ENCODE measurements at places on chromosomes 3 and 15.
A peak's percentile ranks its signal among the peaks of the same experiment; 100 is the strongest.

- DNase-seq, result no peak
These were observed 69.5 kb downstream of the PGPEP1L start for GRCh38 chr15:98938105-98938417.

GRCh38 chr3:127606981-127607595 lies 8.9 kb downstream of the MCM2 start:
- DNase-seq, result no peak

DNA sequence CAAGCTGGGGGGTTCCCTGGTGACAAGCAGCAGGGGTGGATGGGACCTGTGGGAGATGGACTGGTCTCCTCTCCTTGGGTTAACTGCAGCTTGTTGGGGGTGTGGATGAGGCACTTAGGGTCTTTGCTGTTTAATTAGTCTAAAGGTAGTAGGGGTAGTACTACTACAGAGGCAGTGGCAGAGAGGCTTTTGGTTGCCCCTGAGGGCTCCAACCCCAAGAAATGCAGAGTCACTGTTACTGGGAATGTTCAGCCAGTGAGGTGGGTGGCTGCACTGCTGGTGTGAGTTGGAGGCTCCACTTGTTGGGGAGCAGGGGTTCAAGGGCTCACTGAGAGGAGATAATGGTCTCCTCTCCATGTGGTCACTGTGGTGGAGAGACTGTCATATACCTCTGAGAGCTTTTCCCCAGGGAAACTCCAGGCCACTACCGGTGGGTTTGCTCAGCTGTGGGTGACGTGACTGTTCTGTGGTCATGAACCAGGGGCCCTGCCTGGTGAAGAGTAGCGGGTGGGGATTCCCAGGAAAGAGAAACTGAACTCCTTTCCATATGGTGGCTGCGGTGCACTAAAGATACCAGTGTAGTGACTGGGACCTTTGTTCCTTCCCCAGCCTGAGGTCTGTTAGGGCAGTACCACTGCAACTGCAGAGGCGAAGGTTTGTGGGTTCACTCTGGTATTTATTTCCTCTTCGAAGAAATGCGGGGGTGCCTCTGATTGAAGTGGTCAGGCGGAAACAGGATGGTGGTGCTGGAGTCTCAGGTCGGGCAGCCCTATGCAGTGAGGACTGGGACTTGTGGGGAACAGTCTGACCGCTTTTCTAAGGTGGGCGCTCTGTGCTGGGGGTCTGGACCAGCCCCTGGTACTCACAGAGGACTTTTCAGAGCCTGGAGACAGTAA lies 68.9 kb upstream of the TNFSF10 start:
- no peak for DNase-seq

GRCh38 chr3:106168962-106169750 lies 300.3 kb upstream of the CBLB start:
- peak; percentile 37 for DNase-seq

DNA sequence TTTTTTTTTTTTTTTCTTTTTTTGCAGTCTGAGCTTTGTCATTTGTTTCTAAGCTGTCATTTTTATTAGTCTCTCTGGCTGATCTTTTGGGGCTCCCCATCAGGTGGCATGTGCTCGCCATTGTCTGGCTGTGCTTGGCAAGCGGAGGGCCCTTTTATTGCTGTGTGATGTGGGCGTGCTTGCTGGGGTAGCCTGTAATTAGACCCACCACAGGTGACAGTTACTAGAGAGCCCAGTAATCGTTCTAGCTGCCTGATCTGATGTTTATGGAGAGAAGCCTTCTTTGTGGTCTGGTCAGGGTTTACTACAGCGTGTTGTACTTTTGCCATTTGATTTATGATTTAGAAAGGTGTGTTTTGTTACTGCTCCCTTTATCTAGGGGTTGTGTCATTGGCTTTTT lies 179.9 kb downstream of the MCTP2 start:
- no peak for DNase-seq

DNA sequence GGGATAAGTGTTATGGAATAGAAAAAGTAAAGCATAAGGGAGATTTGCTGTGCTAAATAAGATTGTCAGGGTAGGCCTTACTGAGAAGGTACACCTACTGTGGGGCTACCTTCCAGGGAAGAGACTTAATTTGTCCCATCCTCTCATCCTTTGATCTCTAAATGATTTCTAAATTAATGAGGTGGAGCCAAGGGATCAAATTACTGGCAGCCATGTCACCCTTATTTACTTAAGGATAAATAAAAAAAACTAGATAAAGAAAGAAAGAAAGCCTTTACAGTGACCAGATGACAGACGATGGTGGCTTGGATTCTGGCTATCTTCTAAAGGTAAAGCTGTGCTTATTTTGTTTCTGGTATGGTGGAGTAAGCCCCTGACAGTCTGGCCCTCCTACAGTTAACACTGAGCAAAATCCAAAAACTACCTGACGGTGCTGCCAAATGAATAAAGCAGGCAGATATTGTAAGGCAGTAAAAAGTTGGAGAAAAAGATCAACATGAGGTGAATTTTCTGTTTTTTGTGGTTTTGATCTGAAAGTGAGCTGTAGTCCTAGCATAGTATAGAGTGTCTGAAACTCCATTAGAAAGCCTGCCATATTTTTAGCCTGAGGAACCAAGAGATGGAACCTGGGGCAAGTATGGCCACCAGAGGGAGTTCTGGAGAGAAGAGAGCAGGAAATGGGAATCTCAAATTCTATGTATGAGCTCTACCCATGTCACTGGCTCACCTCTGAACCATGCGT lies 285.1 kb upstream of the MANF start:
- peak; percentile 52 for DNase-seq

GRCh38 chr3:149426325-149426724 lies 48.2 kb upstream of the TM4SF4 start:
- DNase-seq, result no peak

- no peak for DNase-seq
These were observed 7.1 kb upstream of the AP3S2 start for GRCh38 chr15:89900849-89901248.

GRCh38 chr15:71231758-71232157 lies 116.5 kb downstream of the THSD4 start:
- no peak for DNase-seq

- peak; percentile 74 for DNase-seq
These were observed 4.5 kb downstream of the WNT5A start for GRCh38 chr3:55482496-55483195.

- DNase-seq, result no peak
These were observed 50.0 kb upstream of the SECISBP2L start for GRCh38 chr15:49096090-49096750.
